ENCODE measurements at places on chromosomes 1 and 21.

GRCh38 chr1:55010887-55011217 is 12.1 kb downstream of the BSND start:
- no peak for DNase-seq

GRCh38 chr1:181112071-181112929 is 23.8 kb downstream of the IER5 start:
- no peak for DNase-seq

GRCh38 chr1:160432371-160432786 is 32.0 kb downstream of the VANGL2 start:
- DNase-seq: no peak

- DNase-seq: no peak
Observed at GRCh38 chr1:159068886-159069285, 7.7 kb downstream of the AIM2 start.

GRCh38 chr1:206685769-206686477 is 1.2 kb downstream of the MAPKAPK2 start:
- DNase-seq: peak; percentile 17

Data from stimulated activated CD8-positive, alpha-beta memory T cell treated with anti-CD3 and anti-CD28 coated beads, Interleukin-4, amount 100 ng/mL, for 1 hour (primary cell).